Breast epithelium (tissue), 4 donors: ENCODE measurements at places on chromosomes 6 and 20. TPM values are rescaled to one million over a fixed set of nuclear protein-coding genes. Genes with fewer than 3 reads are reported as not detected.
A peak's percentile ranks its signal among the peaks of the same experiment; 100 is the strongest.

Gene ADGRF4
- total RNA-seq = 0.16 TPM

DNA sequence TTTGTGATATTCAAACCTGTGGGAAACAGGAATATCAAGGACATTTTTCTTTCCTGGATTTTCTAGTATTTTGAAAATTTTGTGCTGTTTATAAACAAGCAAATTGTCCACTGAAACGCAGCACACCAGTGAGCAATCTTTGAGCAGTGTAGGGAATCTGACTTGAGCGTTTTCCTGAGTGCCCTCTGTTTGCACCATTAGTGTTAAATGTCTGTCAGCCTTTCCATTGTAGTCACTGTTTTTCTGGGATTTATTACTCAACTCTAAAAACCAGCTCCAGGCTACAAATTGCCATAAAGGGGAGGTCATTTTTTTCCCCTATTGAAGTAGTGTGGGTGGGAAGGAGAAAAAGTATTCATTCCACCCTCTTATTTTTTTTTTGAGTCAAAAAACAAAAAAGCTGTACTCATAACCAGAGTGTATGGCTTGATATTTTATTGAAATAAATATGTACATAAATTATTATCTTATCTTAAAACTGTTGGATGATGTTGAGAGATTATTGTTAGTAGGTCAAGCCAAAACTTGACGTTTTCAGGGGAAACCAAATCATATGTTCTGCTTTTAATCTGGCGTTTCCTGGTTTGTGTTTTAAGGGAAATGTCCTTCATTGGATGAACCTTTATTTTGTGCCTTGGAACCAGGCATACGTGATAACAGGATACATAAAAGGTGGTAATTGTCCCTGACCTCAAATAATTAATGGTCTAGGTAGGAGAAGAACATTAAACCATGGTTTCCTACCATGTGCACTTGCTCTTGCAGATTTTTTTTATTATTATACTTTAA is 51.8 kb downstream of the TSHZ2 start:
- DNase-seq = no peak

GRCh38 chr6:21634582-21634981 is 41.0 kb downstream of the SOX4 start:
- no peak for DNase-seq

GRCh38 chr20:48697845-48698491 is 129.8 kb downstream of the PREX1 start:
- peak; percentile 80 for DNase-seq

DNA sequence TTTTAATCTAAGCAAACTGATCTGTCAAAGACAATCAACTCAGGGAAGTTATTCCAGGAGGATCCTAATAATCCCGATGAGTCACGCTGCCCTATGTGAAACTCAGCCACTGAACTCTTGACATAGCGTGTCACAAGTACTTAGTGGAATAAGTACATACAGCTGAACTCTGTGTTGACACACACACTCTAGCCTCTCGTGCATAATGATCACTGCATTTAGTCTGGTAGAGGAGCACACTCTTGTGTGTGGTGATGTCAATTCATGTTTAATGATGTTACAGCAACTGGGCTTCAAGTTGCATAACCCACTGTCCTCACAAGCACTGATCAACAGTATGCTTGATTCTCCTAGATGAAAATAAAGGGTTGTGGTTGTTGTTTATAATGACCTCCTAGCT is 148.3 kb downstream of the HACE1 start:
- no peak for DNase-seq
